ENCODE measurements at places on chromosomes 7 and 10.

GRCh38 chr10:34480345-34480744 is 334.8 kb downstream of the PARD3 start:
- H3K4me3 ChIP-seq, result no peak overlapping the region
- H3K4me1 ChIP-seq, result no peaks in the 10 kb centered on the region
- H3K27me3 ChIP-seq, result no peaks in the 10 kb centered on the region
- H3K36me3 ChIP-seq, result no peaks in the 10 kb centered on the region

DNA sequence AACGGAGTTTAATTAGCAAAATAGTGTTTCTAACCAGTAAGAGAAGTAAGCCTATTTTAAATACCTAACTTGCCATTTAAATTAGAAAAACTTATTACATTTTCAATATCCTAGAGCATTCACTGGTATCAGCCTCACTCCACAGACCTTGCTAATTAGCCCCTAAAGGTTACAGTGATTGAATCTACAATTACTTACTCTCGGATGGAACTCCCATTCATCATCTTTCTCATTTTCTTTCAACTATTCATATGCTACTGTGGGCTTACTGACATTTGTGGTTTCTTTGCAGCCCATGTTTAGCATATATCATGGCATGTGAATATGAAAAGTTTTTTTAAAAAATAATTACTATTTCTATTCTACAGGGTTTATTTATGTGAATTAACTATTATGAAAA is 86.4 kb downstream of the GPR37 start:
- no peaks in the 10 kb centered on the region for H3K27me3 ChIP-seq
- no peaks in the 10 kb centered on the region for H3K36me3 ChIP-seq

DNA sequence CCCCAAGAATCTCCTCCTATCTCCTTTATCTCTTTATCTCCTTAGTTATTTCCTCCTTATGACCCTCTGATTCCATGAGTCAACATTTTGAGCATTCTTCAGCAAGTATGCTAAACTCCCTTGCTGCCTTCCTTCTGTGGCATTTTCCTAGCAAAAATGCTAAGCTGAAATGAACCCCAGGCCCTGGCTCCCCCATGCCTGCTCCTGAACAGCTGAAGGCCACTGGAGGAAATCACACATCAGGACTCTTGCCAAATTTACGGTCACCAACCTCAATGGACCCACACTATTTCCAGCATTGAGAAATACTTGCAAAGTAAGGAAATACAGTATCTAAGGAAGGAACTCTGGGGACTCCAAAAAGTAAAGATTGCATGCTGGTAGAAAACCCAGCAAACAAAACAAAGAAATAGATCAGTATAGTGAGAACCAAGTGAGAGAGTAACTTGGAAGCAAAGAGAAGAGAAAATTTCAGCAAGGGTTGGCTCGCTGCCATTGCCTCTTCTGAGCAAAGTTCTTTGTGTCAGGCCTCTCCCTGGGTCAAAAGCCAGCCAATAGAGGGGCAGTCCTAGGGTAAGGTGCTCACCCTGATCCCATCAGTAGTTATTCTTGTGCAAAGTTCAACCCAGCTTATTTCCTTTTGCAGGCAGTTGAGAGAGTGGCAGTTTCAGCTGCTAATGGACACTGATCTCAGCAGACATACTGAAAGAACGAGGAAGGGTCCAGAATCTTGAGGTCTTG is 5.1 kb upstream of the PLEKHS1 start:
- H3K27ac ChIP-seq, result no peak overlapping the region
- no peaks in the 10 kb centered on the region for H3K4me1 ChIP-seq
- H3K27me3 ChIP-seq, result no peaks in the 10 kb centered on the region
- H3K4me3 ChIP-seq, result no peak overlapping the region

DNA sequence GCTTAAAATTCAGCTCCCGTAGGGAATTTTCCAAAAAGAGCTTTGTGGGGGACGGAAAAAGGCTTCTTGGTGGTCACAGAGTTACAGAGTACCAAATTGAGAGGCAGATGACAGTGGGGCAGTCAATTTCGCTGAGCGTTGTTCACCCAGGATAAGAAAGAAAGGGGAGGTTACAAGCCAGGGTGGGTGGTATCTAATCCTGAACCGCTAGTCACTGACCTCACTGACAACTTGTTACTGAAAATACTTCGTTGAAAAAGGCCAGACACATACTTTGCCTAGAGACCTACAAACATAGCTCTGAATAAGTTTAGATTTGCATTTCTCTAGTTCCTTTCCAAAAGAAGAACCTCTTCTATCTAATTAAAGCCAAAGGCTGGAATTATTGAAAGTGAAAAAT is at the start of gene CTNNA3:
Gene CTNNA3, minus strand, starts transcription at position 167 of the 400 bp plus-strand sequence.
- H3K36me3 ChIP-seq, result no peaks in the 10 kb centered on the region
- no peak for DNase-seq
- H3K27me3 ChIP-seq, result no peaks in the 10 kb centered on the region
- H3K4me1 ChIP-seq, result no peaks in the 10 kb centered on the region
- no peak within 1 kb of the TSS for H3K4me3 ChIP-seq

GRCh38 chr10:49318755-49319154 is 19.8 kb downstream of the C10orf71 start:
- H3K36me3 ChIP-seq, result no peaks in the 10 kb centered on the region
- H3K4me1 ChIP-seq, result no peaks in the 10 kb centered on the region
- no peaks in the 10 kb centered on the region for H3K27me3 ChIP-seq
- H3K4me3 ChIP-seq, result no peak overlapping the region

GRCh38 chr10:43076311-43076875 is 476 bp upstream of the RET start:
- peaks cover 7% of the 10 kb centered on the region for H3K4me1 ChIP-seq
- no peak for DNase-seq
- H3K36me3 ChIP-seq, result no peaks in the 10 kb centered on the region
- no peak overlapping the region for H3K27ac ChIP-seq
- H3K27me3 ChIP-seq, result peaks cover 7% of the 10 kb centered on the region

DNA sequence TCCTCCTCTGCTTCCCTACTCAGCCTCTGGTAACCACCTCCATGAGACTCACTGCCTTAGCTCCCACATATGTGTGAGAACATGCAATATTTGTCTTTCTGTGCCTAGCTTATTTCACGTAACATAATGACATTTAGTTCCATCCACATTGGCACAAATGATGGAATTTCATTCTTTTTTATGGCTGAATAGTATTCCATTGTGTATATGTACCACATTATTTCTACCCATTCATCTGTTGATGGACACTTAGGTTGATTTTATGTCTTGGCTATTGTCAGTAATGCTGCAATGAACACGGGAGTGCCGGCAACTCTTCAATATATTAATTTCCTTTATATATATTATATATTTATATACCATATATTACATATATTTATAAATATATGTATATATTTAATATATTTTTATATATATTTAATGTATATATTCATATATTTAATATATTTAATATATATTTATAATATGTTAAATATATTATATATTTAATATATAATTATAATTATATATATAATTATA is 1046.9 kb downstream of the DNAJB9 start:
- H3K4me1 ChIP-seq, result no peaks in the 10 kb centered on the region
- no peaks in the 10 kb centered on the region for H3K36me3 ChIP-seq
- H3K4me3 ChIP-seq, result no peak overlapping the region
- H3K27ac ChIP-seq, result no peak overlapping the region

DNA sequence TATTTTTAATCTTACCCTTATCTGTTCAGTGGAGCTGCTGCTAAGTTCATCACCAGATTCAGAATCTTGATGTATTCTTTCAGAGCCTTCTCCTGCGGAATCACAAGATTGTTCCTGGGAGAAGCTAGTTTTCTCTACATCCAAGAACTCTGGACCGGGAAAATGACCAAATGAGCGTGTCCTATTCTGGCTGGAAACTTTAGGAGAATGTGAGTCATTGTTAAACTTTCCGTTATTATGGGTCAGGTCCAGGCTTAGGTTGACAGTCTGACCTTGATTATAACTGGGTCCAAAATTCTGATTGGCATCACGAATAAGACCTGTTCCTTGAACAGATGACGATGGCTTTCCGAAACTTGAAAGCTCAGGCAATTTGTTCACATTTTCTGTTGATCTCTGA is 20.5 kb downstream of the ARHGAP12 start:
- no peaks in the 10 kb centered on the region for H3K4me1 ChIP-seq
- no peak overlapping the region for H3K27ac ChIP-seq
- H3K36me3 ChIP-seq, result peaks cover 9% of the 10 kb centered on the region
- H3K4me3 ChIP-seq, result no peak overlapping the region

- no peak for DNase-seq
- no peak overlapping the region for H3K4me3 ChIP-seq
- no peaks in the 10 kb centered on the region for H3K4me1 ChIP-seq
- no peaks in the 10 kb centered on the region for H3K36me3 ChIP-seq
- H3K27ac ChIP-seq, result no peak overlapping the region
These were observed 62.0 kb downstream of the KIAA1549 start for GRCh38 chr7:138919216-138919615.

- H3K4me1 ChIP-seq, result peaks cover 3% of the 10 kb centered on the region
- H3K4me3 ChIP-seq, result no peak overlapping the region
- no peaks in the 10 kb centered on the region for H3K36me3 ChIP-seq
- no peaks in the 10 kb centered on the region for H3K27me3 ChIP-seq
- H3K27ac ChIP-seq, result no peak overlapping the region
These were observed 6.6 kb upstream of the ZNF22 start for GRCh38 chr10:44993922-44994751.

GRCh38 chr7:134699899-134700298 is 53.2 kb downstream of the BPGM start:
- H3K4me3 ChIP-seq, result no peak overlapping the region
- H3K27ac ChIP-seq, result no peak overlapping the region
- no peaks in the 10 kb centered on the region for H3K4me1 ChIP-seq
- no peaks in the 10 kb centered on the region for H3K27me3 ChIP-seq
- DNase-seq, result no peak

GRCh38 chr10:23777153-23777552 is 338.3 kb downstream of the OTUD1 start:
- no peak overlapping the region for H3K27ac ChIP-seq
- no peaks in the 10 kb centered on the region for H3K36me3 ChIP-seq
- H3K4me3 ChIP-seq, result no peak overlapping the region
- no peaks in the 10 kb centered on the region for H3K4me1 ChIP-seq
- no peak for DNase-seq

DNA sequence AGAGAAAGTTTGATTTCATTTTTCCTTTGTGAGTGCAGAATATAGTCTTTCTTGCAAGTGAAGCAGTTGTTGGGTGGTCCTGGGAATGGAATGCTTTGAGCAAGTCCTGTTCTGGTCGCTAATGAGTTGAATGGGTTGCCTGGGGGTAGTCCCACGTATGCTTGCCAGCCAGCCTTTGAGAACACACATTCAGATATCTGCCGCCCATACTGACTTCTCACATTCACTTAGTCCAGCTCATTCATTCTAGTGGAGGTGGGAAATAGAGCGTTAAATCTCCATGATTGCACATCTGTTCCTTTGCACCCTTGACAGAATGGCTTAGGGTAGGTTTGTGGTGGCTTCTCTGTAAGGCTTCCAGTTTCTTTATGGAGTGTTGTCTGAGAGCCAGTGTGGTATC is 256.6 kb downstream of the SORCS3 start:
- no peak overlapping the region for H3K4me3 ChIP-seq
- H3K27ac ChIP-seq, result no peak overlapping the region
- no peaks in the 10 kb centered on the region for H3K27me3 ChIP-seq

DNA sequence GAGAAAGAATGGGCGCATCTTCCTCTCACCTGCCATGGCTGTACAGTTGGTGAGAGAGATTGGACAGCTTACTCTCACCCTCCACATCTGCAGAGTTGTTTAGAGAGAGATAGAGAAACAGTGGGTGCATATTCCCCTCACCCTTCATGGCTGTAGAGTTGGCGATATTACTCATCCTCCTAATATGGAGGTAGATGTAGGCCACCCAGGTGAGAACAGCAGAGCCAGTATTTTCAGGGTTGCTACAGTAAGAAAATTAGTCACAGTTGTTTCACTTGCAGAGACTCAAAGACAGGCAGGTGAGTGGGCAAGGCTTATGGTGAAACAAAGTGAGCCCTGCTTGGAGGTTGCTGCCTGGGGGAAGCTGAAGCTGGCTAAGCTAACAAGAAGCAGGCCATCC is 65.0 kb upstream of the PFKP start:
- no peak overlapping the region for H3K27ac ChIP-seq
- H3K36me3 ChIP-seq, result no peaks in the 10 kb centered on the region
- no peak overlapping the region for H3K4me3 ChIP-seq
- H3K27me3 ChIP-seq, result no peaks in the 10 kb centered on the region
- no peak for DNase-seq

- H3K4me1 ChIP-seq, result no peaks in the 10 kb centered on the region
- no peak overlapping the region for H3K4me3 ChIP-seq
- H3K36me3 ChIP-seq, result no peaks in the 10 kb centered on the region
These were observed 101.5 kb downstream of the STK31 start for GRCh38 chr7:23811540-23811939.

DNA sequence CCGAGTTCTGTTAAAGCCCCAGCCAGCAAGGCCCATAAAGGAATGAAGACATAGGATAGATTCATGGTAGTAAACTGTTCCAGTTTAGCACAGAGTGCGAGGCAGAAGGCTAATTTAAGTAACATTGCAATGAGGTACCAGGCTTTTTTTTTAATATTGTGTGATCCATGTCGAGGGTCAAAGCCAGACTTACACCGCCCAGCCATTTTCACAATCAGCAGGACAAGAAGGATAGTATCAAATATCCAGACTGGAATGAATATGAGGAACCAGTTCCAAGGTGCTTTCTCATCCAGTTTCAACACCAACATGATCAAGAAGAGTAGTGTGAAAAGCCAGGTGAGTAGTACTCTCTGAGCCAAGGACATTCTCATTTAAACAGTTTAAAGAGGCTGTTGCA is 4.2 kb downstream of the TMEM60 start:
- no peak overlapping the region for H3K27ac ChIP-seq
- peaks cover 10% of the 10 kb centered on the region for H3K4me1 ChIP-seq
- DNase-seq, result no peak
- no peaks in the 10 kb centered on the region for H3K36me3 ChIP-seq
- H3K4me3 ChIP-seq, result no peak overlapping the region
- H3K27me3 ChIP-seq, result no peaks in the 10 kb centered on the region

DNA sequence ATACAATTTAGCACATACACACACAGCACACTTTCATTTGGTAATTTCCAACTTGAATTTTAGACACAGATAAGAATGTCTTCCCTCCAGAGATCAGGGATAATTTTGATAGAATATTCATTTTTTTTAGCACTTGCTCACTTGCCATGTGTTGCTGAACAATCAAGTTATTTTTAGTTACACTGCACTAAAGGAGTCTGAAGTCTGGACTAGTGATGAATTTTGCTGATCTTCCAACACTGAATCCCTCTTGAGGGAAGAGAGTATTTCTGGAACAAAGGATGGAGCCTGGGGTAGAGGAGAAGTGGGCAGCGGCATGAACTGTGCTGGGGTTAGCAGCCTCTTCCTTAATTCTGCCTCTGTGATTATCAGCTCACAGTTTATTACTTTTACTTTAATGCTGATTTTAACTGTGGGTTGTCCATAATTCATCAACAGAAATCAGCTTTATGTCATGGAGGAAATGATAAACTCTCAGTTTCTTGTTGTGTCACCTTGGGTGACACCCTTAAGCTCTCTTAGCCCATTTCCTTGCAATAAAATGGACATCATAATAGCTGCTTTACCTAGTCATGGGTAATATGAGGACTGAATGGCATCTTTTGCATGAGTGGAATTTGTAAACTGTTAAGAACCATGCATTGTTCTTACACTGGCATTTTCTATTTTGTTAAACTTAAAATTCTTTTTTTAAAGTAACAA is 32.1 kb downstream of the SGPL1 start:
- no peak overlapping the region for H3K4me3 ChIP-seq
- no peak for DNase-seq
- no peaks in the 10 kb centered on the region for H3K4me1 ChIP-seq
- H3K36me3 ChIP-seq, result peaks cover 13% of the 10 kb centered on the region
- no peaks in the 10 kb centered on the region for H3K27me3 ChIP-seq

GRCh38 chr7:70674571-70675010 is 457.4 kb upstream of the GALNT17 start:
- no peak overlapping the region for H3K27ac ChIP-seq
- no peaks in the 10 kb centered on the region for H3K27me3 ChIP-seq
- DNase-seq, result no peak
- H3K36me3 ChIP-seq, result no peaks in the 10 kb centered on the region
- H3K4me3 ChIP-seq, result no peak overlapping the region

Measured in effector memory CD4-positive, alpha-beta T cell (primary cell).